ENCODE measurements at places on chromosomes 2 and 18. TPM values are rescaled to one million over a fixed set of nuclear protein-coding genes. Genes with fewer than 3 reads are reported as not detected.

- DNase-seq: peak; percentile 69
These were observed 36.9 kb downstream of the RAPH1 start for GRCh38 chr2:203498161-203498560.

GRCh38 chr2:217927601-217928323 lies 75.0 kb downstream of the TNS1 start:
- DNase-seq: no peak

DNA sequence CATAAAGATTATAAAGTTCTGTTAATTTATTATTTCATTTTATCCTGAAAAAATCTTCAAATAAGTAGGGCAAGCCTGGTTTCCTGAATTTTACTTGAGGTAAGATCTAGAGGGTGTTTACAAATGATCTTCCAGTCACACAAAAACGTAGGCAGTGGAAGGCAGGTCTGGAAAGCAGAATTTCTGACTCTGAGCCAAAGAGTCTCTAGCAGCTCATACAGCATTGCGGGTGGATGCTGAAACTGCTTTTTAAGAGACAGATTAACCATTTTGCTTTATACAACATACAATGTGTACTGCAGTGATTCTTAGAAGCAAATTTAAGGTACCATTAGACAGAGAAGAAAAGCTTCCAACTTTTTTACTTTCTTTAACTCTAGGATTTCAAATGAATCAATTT lies 117.0 kb downstream of the FTCDNL1 start:
- no peak for DNase-seq

DNA sequence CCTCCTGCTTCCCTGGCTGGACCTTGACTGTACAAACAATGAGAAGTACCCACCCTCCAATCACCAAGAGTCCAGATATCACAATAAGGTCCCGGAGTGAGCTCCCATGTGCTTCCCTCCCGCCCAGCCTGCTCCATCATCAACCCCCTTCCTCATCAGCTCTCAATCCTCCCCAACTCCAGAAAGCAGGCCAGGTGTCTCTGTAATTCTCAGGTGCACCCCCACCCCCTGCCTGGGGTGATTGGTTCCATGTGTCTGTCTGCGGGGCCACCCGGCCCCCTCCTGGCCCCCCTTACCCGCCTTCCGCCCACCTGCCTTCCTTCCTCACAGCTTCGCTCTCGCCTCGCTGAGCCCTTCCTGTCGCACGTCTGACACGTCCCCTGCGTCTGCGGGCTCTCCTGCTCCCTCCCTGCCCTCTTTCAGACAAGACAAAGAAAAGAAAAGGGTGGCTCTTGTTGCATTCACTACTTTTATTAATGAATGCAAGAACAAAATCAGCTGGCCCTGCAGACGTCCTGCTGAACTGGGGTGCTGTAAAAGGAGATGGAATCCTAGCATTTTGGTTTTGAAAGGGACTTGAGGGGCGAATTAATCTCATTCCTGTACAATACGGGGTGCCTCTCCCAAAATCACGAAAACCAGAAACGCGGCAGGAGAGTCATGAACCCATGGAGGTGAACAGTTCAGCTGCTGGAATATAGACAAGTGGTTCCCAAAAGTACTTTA lies 26.5 kb upstream of the IGFBP2 start:
- no peak for DNase-seq

- peak; percentile 37 for DNase-seq
These were observed 132.6 kb downstream of the MAP2 start for GRCh38 chr2:209556354-209556961.

DNA sequence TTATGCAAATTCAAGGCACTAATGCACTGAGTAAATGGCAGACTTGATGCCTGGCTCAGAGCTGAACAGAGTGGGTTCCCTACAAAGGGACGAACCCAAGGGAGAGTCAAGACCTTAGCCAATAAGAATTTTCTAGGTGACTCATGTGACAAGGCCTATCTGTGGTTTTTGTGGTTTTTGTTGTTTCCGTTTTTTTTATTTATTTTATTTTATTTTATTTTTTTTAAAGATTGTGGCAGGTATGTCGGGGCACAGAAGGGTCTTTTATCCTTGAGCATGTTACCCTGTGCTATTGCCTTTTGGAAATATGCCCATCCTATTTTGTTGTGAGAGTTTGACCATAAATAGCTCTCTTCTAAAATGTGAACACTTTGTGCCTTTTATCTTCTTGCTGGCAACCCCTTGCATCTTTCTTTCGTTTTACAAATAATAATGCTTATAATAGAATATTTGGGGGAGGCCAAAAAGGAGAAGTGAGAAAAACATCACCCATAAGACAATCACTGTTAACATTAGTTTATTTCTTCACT lies 113.4 kb upstream of the AQP4 start:
- DNase-seq: no peak

DNA sequence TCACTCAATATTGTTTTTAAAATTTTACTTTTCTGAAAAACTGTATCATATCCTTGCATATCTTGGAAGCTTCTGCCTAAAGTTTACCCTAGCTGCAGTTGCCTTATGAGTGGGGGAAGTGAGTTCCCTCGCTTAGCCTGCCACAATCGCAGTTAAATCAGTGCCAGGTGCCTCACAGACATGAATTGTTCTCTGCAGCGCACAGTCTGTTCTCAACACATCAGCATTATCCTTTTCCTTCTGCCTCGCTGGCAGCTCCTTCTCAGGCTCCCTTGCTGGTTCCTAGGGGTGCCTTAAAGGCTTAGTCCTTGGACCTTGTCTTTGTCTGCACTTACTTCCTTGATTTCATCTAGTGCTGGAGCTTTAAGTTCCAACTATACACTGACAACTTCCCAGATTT lies 132.8 kb downstream of the TTC27 start:
- DNase-seq: no peak

Gene CKAP2L
- total RNA-seq: 14.0 TPM

GRCh38 chr2:49830846-49831245 lies 676.5 kb upstream of the FSHR start:
- no peak for DNase-seq

- no peak for DNase-seq
These were observed 16.1 kb downstream of the TMEM247 start for GRCh38 chr2:46495231-46496030.

GRCh38 chr18:22314001-22314400 lies 103.7 kb downstream of the CTAGE1 start:
- no peak for DNase-seq

- no peak for DNase-seq
These were observed 202.4 kb upstream of the ZSWIM2 start for GRCh38 chr2:187051350-187051749.

GRCh38 chr18:3067722-3068121 lies 54.8 kb upstream of the LPIN2 start:
- DNase-seq: no peak

GRCh38 chr2:56582570-56582969 lies 398.8 kb downstream of the CCDC85A start:
- no peak for DNase-seq

DNA sequence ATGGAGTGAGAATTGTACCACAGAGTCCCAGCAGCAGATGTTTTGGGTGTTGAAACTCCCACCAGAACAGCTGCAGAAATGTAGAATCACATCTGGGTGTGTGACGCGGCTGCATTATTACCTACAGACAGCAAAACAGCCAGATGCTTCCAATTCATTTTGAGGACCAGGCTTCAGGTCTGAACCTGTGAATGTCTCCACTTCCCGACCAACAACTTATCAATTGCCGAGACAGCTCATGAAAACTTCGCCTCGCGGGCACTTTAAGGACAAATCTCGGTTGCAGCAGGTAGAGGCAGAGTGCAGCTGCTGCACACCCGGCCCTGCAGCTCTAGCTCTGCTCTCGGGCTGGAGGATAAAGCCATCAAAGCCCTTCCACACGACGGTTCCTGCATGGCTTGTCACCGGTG lies 202.0 kb downstream of the HRH4 start:
- DNase-seq: no peak

Gene GTF2A1L
- not detected for total RNA-seq
